ENCODE measurements at places on chromosomes 1 and 21. TPM values are rescaled to one million over a fixed set of nuclear protein-coding genes. Genes with fewer than 3 reads are reported as not detected.

Gene FGGY
- 8.1 TPM for total RNA-seq

DNA sequence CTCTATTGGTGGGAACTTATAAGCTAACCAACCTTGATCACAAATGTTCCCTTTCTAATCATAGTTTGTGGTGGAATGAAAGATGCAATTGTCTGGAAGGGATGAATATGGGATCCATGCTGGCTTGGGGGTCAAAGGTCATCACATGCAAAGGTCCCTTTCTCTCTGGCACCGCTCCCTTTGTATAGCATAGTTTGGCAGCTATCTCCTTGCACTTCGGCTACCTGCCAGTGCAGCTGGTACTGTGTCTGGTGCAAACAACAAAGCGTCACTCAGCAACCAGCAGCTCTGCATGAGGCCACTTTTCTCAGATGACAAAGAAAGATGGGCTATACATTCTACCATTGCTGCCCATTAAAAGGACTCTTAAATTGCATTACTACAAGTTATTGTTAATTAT, 188.2 kb upstream of the NFIA start:
- no peak overlapping the region for H3K4me3 ChIP-seq
- peaks cover 10% of the 10 kb centered on the region for H3K27me3 ChIP-seq
- peaks cover 3% of the 10 kb centered on the region for H3K4me1 ChIP-seq
- no peak overlapping the region for H3K27ac ChIP-seq
- H3K36me3 ChIP-seq = no peaks in the 10 kb centered on the region
- no peak for DNase-seq

GRCh38 chr1:111656086-111657017, 36.8 kb downstream of the RAP1A start:
- H3K27me3 ChIP-seq = no peaks in the 10 kb centered on the region
- peak overlapping the region; percentile 10 for H3K27ac ChIP-seq
- H3K4me3 ChIP-seq = no peak overlapping the region
- peaks cover 18% of the 10 kb centered on the region for H3K36me3 ChIP-seq
- peaks cover 34% of the 10 kb centered on the region for H3K4me1 ChIP-seq

- peaks cover 2% of the 10 kb centered on the region for H3K27me3 ChIP-seq
- H3K36me3 ChIP-seq = peaks cover 49% of the 10 kb centered on the region
- H3K4me3 ChIP-seq = peak overlapping the region; percentile 98
- no peak for DNase-seq
Measured at GRCh38 chr1:23979387-23979880, 693 bp downstream of the SRSF10 start.

DNA sequence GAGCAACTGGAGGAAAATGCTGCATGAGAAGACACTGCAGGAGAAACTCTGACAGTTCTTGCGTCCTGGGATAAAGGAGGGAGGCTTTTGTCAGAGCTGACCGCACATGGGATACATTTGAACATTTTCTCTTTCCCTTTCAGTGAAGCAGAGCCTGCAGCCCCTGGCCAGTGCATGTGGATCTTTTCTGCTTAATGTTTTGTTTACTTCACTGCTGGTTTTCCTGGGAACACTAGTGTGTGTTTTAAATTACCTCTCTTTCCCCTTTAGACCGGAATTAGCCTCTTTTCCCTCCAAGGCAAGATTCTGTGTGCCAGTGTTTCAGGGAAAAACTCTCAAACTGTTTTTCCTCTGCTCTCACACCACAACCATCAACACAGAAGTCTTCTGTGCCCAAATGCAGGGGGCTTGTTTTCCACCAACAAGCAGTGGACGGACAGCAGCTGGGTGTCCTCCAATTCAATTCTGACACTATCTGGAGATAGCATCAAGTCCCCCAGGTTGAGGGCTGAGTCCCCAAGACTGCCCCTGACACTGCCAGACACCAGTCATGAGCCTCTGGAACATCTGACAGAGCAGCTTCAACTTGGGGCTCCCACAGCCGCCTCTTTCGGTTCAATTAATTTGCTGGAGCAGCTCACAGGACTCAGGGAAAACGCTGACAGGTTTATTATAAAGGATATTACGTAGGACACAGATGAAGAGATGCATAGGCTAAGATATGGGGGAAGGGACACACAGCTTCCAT, 136.2 kb downstream of the RHOU start:
- H3K36me3 ChIP-seq = no peaks in the 10 kb centered on the region
- peaks cover 11% of the 10 kb centered on the region for H3K27me3 ChIP-seq
- H3K27ac ChIP-seq = no peak overlapping the region
- H3K4me1 ChIP-seq = peaks cover 3% of the 10 kb centered on the region
